ENCODE measurements at places on chromosomes 6 and 20.

DNA sequence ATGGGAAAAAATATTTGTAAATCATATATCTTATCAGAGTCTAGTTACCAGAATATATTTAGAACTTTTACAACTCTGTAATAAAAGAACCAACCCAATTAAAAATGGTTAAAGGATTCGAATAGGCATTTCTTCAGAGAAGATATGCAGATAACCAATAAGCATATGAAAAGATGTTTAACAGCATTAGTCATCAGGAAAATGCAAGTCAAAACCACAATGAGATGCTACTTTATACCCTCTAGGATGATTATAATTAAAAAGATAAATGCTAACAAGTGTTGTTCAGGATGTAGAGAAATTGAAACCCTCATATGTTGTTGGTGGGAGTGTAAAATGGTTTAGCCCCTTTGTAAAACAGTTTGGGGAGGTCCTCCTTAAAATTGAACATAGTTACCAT, 94.1 kb downstream of the LRRC1 start:
- DNase-seq: no peak

- no peak for DNase-seq
These were observed 26.2 kb downstream of the AAR2 start for GRCh38 chr20:36262440-36262839.

DNA sequence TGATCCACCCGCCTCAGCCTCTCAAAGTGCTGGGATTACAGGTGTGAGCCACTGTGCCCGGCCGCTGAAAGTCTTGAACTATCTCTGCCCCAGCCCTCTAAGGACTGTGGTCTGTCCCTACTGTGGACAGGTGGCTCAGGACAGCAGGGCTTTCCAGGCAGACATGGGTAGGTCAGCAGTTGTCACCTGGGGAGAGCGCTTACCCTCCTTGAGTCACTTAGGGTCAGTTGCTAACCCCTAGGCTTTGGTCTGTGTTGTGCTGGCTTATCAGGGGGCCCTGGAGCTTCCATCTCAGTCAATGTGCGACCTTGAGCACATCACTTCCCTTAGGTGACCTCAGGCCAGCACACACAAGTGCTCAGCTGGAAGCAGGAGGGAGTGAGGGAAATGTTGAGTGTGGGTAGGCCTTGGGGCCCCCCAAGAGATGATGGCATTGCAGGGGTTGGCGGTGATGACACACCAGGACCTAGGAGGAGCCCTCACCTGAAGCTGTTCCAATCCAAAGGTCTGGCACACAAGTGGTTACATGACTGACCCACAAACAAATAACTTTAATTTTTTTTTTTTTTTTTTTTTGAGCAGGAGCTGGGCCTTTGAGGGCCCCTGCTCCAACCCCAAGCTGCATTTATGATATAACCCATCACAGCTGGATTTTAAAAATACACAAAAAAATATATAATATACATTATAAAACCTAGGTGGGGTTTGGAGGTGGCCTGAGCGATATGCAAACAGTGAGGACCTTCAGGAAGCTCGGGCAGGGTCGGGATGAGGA, 5.1 kb downstream of the RPL10A start:
- DNase-seq: no peak

DNA sequence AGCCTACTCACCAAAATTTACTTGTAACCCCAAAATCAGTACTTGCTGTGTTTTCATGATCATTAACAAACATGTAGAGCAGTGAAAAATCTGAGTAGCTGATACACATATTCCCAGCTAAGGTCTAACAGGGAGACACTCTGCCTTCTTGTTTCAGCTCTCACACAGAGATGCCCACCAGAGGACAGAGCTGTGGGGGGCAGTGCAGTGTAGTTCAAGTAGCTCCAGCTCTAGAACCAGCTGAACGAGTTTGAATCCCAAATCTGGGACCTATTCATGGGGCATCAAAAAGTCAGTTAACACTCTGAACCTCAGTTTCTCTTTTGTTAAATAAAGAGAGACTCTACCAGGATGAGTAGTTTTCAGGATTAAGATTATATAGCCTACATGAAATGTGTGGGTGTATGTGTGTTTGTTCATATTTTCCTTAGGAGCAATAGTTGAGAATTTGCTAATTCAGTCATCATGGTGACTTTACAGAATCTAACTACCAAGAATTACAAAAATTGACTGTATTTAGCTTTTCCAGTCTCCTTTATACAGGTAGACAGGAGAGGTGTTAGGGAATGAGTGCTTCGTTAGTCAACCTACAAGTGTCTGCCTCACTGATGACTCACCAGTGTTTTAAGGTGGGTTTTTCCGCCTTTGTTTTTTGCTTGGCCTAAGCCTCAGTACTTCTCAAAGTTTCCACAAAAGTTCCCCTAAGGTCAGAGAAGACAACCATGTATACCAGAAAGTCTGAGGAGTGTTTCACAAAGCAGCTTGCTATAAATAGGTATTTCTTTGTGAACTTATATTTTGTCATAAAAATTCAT, 164.0 kb upstream of the RUNX2 start:
- DNase-seq: no peak

GRCh38 chr20:13717631-13718044, 67.1 kb downstream of the ESF1 start:
- DNase-seq: no peak

DNA sequence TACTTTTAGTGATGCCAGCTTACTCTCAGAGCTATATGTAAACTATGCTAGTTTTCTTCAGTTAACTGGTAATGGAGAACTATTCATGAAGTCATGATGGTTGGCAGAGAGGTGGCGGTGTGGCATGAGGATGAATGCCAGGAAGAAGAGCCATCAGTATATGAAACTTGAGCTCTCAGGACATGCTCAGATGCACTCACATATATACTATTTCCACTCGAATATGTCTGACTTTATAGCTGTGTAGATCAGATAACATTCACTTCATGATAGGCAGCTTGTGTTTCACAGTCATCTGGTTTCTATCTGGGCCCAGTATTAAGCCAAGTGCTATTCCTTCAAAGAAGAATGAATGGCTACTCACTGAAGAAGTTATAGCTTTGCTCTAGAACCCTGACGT, 46.2 kb upstream of the CEP85L start:
- DNase-seq: no peak

DNA sequence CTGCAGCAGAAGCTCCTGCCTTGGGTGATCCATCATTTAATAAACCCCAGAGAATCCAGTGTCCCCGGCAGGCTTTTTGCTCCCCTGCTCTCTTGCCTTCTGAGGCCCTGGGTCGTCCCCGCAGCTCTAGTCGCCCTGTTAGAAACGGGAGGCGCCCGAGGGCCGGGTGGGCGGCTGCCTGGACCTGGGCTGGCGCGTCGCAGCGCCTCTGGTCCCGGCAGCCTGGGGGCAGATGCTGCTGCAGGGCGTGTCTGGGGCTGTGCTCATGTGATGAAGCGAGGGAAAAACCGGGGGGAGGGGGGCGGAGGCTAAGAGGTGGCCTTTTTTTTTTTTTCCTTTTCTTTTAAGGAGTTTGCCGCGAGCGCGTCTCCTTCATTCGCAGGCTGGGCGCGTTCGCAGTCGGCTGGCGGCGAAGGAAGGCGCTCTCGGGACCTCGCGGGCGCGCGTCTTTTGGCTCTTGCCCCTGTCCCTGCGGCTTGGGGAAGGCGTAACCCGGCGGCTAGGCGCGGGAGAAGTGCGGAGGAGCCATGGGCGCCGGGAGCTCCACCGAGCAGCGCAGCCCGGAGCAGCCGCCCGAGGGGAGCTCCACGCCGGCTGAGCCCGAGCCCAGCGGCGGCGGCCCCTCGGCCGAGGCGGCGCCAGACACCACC, 394 bp downstream of the AKAP12 start:
- no peak for DNase-seq

DNA sequence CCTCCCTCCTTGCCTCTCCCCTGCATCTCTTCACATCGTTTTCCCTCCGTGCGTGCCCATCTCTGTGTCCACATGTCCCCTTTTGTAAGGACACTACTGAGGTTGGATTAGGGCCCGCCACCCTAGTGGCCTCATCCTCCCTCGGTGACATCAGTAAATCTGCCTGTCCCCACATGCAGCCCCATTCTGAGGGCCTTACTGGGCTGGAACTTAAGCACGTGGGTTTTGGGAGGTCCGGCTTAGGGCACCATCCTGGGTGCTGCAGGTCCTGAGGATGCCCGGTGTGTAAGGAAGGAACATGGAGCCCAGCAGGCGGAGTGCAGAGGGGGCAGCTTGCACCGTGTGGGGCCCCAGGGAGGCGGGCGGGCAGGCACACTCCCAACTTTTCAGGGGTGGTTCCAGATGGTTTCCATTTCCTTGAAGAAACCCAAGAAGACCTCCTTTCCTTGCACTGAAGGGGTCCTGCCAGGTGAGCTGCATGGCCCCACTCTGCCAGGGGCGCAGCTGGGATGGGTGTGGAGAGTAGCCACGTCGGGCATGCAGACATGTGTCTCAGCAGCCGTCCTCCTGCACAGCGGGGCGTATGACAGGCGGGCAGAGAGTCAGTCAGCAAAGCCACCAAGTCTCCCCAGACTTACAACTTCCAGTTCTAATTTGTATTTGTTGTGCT, 329.9 kb downstream of the QKI start:
- DNase-seq: no peak

DNA sequence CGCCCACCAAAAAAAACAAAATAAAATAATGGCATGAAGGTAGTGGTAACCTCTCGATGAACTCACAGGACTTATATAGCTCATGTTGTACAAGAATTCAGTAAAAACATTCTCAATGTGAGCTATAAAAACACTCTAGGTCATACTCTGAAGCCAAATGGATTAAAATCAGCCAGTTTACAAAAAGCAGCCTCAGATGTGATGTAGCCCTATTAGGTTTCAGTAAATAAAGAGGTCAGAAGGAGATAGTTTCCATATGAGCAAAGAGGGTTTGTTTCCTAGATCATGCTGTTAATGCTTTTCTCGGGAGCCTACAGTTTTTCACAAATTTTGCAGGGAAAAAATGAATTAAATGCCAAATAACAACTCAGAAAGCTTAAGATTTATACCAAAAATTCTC, 319.5 kb upstream of the HSF2 start:
- DNase-seq: no peak

- DNase-seq: no peak
These were observed 9.0 kb upstream of the DDX27 start for GRCh38 chr20:49210101-49210756.

DNA sequence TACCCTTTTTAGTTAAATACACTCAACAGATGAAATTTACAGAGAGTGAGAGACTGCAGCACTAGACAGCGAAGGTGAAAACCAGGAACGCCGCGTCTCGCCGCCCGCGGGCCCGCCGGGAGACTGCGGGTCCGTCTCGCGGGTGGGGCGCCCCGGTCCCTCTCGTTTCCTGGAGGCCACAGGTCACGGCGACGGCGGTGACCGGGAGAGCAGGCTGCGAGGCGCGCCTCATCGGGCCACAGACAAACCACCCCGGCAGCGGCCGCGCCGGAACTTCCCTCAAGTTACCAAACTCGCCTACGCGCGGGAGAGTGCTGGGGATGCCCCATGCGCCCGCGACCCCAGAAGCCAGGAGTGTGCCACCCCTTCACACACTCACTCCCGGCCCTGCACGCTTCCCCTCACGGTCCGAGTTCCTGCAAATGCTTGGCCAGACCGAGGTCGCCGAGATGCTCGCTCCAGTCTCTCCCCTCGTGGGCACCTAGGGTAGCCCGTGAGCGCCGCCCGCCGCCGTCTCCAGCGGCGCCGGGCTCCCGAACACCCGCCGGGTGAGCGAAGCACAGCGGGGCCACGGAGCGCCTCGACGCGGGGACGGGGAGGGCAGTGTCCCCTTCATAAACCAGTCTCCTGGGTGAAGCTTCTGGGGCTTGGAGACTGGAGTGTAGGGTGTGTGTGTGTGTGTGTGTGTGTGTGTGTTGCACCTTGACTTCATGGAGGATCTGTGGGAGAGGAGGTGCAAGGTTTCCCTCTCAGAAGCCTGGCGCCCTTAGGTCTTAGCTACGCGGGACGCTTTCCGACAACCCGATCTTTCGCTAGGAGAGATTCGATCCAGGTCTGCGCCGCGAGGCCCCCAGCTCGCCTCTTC, 1.4 kb downstream of the BACH2 start:
- DNase-seq: no peak
